ENCODE measurements at places on chromosomes 16 and 17. TPM values are rescaled to one million over a fixed set of nuclear protein-coding genes. Genes with fewer than 3 reads are reported as not detected.

WNT9B gene
- not detected for total RNA-seq

UTS2R gene
- total RNA-seq = not detected

SPATA33 gene
- 4.0 TPM for total RNA-seq

NOXO1 gene
- total RNA-seq = 2.2 TPM

ANKRD11 gene
- 48.1 TPM for total RNA-seq

CD79B gene
- total RNA-seq = not detected

TPSAB1 gene
- not detected for total RNA-seq

TP53TG3C gene
- total RNA-seq = not detected

Measured in airway epithelial cell (primary cell).